ENCODE measurements at places on chromosomes 3 and 15.

DNA sequence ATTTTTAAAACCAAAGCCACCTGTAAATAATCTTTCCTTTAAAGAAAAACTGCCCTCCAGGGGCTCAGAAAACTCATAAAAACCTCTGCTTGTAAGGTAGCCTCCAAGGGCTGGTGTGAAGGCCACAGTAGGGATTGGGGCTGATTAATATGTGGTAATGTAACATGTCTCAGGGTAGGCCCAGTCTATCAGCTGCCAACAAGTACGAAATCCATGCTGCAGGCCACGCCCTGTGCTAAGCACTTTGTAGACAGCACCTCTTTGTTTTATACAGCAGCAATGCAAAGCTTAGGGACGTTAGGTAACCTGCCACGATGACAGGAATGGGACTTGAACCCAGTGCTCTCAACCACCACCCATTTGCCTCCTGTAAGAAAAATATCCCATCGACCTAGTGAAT is 65.6 kb upstream of the PRICKLE2 start:
- DNase-seq, result no peak

DNA sequence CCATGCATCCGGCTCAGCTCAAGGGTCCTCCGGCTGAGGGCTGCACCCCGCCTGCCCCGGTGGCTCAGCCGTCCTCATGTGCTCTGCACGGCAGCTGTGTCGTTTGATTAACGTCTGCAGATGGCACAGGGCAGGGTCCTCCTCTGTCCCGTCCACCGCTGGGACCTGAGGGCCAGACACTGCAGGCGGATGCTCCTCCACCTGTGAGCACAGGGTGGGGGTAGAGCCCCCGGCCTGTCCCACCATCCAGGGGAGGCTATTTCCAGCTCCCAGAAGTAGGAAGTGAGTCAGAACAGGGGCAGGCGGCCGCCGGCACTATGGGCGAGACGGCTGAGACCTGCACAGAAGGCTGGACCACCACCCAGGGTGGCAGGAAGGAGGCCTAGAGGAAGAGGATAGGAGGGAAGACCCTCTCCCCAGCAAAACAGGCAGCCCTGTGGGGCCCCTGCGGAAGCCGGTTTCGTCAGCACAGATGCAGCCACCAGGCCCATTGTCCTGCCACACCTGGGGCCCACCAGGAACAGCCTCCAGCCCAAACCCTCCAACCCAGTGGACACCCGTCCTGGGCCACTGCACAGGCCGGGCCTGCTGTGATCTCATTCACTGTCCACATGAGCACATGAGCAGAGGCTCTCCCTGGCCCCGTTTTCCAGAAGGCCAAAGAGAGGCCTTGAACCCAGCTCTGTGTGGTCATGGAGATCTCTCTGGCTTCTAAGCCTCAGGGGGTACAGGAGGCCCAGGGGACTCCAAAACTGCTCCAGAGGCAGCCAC is 12.6 kb upstream of the PLXND1 start:
- no peak for DNase-seq

- DNase-seq, result no peak
Measured at GRCh38 chr3:16838561-16838960, 46.2 kb upstream of the PLCL2 start.

GRCh38 chr3:69353503-69353902 is 32.4 kb downstream of the FRMD4B start:
- DNase-seq, result no peak

DNA sequence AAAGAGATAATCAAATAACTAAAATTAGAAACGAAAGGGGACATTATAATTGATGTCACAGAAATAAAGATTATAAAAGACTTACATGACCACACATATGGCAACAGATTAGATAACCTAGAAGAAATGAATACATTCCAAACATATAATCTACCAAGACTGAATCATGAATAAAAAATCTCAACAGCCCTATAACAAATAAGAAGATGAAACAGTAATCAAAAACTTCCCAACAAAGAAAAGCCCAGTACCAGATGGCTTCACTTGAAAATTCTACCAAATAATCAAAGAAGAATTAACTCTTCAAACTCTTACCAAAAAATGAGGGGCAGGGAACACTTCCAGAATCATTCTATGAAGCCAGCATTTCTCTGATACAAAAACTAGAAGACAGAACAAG is 11.8 kb downstream of the TOP2B start:
- no peak for DNase-seq
